ENCODE measurements at places on chromosomes 5 and 9.

DNA sequence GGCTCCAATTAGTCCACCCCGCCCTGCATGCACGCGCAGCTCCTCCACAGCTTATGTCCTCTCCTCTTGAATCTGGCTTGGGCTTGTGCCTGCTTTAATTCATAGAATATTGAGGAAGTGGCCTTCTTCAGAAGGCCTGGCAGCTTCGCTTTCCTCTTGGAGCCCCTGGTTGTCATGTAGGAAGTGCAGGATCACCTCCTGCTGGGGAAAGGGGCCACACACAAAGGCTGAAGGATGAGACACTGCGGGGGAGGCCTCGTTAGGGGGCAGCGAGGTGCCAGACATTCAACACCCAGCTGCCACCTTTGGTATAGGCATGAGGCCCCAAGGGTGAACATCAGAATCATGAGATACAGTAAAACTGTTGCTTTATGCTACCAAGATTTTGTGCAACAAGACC is 2.7 kb upstream of the CNOT6 start:
- no peak for DNase-seq

GRCh38 chr9:99130069-99130468 is 25.2 kb downstream of the TGFBR1 start:
- no peak for DNase-seq

- DNase-seq = no peak
Observed at GRCh38 chr5:65796269-65796668, 74.3 kb downstream of the NLN start.

- no peak for DNase-seq
Observed at GRCh38 chr5:171938358-171938757, 68.1 kb downstream of the FBXW11 start.

DNA sequence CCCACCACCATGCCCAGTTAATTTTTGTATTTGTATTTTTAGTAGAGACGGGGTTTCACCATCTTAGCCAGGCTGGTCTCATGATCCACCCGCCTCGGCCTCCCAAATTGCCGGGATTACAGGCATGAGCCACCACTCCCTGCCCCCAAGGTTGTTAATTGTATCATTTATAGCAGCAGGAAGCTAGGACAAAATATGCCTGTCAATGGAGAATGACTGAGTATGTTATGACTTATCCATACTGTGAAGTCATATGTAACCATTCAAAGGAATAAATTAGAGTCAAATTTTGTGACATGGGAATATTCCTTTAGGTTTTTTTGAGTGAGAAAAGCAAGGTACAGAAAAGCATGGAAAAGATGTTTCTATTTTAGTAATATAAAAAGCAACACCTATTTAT is 3.9 kb upstream of the DAB2 start:
- no peak for DNase-seq

DNA sequence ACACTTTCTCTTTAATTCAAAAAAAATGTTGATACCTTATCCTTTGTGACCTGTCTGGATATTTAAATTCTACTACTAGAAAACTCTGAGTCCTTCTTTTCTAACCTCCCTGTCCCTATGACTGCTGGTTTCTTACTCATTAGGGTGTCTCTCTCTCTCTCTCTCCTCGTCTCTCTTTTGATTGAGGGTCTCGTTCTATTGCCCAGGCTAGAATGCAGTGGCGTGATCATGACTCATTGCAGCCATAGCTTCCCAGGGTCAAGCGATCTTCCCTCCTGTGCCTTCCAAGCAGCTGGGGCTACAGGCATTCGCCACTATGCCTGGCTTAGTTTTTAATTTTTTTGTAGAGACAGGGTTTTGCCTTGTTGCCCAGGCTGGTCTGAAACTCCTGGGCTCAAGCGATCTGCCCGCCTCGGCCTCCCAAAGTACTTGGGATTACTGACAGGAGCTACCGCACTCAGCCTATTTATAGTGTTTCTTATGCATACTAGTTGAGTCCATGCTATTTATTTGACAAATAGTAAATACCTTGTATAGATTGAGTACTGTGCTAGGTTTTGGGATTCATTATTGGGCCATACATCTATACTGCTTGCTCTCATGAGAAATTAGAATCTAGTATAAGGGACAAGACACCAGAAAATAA is 61.9 kb downstream of the NSD1 start:
- peak; percentile 68 for DNase-seq

GRCh38 chr9:128383007-128383753 is 12.0 kb downstream of the URM1 start:
- DNase-seq = no peak

DNA sequence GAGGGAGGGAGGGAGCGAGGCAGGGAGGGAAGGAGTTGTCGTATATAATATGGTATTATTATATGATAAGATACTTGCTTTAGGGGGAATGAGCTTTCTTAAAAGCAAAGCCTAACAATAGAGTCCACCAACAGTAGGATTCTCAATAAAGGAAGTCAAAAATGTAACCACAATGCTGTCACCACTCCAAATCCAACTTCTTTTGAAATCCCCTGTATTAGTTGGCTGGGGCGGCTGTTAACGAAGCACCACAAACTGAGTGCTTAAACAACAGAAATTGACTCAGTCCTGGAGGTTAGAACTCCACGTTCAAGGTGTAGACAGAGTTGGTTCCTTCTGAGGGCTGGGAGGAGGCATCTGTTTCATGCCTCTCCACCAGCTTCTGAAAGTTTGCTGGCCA is 23.1 kb downstream of the GAS1 start:
- DNase-seq = no peak

- no peak for DNase-seq
Observed at GRCh38 chr9:71920456-71921189, 9.2 kb downstream of the C9orf85 start.

DNA sequence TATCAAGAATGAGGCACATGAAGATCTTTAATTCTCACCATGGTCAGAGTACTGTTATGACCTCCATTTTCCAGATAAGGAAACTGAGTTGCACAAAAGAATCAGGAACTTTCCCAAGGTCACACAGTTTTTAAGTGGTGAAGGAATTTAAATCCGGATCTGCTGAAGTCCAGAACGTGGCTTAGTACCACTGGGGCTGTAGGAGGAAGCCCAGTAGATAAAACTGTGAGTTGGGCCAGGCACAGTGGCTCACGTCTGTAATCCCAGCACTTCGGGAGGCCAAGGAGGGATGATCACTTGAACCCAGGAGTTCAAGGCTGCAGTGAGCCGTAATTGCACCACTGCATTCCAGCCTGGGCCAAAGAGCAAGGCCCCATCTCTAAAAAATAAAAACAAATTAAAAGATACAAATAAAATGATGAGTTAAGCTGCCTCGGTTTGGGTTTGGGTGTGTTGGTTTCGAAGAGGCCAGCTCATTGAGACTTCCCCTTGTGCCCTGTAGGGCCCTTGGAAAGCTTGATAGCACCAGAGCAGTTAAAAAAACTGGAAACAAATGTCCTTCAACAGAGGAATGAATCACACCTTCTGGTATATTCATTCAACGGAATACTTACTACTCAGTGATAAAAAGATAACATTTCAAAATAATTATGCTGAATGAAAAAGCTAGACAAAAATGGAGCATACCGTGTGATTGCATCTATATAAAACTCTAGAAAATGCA is 20.1 kb downstream of the ATOX1 start:
- peak; percentile 45 for DNase-seq

- peak; percentile 90 for DNase-seq
Observed at GRCh38 chr9:73143711-73144328, 7.8 kb upstream of the ANXA1 start.

DNA sequence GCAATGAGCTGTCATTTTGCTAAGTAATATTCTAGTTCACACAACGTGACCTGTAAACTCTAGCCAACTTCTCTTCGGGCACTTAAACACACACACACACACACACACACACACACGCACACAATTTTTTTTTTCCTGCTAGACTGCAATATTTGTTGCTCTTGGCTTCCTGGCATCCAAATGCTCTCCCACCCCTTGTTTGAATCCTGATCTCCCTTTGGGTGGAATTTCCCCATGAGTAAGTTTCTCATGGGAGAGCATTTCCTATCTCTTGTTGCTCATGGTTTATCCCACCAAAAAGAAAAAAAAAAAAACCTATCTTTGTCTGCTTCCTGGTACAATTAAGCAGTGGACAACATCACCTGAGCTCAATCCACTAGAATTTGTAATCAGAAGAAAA is 54.7 kb upstream of the TSLP start:
- DNase-seq = peak; percentile 2

DNA sequence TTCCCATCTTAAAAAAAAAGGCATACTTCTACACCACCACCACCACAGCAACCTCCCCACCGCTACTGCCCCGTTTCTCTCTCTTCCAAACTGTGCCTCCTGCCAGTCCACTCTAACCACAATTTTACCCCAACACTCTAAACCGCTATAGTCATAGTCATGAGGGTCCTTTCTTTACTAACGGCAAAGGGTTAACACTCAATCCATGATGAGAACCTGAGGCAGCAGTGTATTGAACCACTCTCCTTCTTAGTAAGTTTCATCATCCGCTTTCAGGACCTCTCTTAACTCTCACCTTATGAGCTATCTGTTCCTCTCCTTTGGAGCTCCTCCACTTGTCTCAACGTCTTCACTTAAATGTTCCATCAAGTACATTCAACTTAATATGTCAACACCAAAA is 34.0 kb downstream of the IDNK start:
- DNase-seq = no peak

DNA sequence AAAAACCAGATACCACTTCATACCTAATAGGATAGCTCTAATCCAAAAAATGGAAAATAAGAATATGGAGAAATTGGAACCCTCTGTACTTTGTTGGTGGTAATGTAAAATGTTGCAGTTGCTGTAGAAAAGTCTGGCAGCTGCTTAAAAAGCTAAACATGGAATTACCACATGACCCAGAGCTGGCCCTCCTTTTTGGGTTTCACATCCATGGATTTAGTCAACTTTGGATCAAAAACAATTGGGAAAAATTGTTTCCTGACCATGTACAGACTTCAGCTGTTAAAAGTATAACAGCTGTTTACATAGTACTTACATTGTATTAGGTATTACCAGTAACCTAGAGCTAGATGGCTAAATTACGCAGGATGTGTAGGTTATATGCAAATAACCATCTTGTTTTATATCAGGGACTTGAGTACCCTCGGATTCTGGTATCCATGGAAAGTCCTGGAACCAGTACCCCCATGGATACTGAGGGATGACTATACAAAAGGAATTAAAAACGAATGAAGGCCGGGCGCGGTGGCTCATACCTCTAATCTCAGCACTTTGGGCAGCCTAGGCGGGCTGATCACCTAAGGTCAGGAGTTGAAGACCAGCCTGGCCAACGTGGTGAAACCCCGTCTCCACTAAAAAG is 15.8 kb downstream of the DNAJA1 start:
- DNase-seq = no peak

GRCh38 chr5:10251405-10251804 is 1.3 kb downstream of the CCT5 start:
- DNase-seq = no peak

GRCh38 chr5:120073722-120074121 is 390.4 kb upstream of the PRR16 start:
- no peak for DNase-seq

DNA sequence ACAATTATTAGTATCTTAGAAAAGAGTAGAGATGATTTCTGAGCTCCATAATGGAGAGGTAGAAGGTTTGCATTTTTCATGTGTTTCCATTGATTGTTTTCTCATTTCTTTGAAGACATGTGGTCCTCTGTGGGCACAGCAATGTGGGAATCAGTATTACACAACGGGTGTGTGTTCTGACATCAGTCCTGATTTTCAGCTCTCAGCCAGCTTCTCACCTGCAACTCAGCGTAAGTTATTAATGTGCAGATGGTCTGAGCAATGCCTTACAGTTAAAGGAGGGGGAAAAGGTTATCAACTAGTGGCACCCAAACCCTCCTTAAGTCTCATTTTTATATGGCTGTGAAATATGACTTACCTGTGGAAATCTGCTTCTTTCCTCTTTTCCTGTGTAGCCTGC is 59.1 kb downstream of the ITGA2 start:
- no peak for DNase-seq

- no peak for DNase-seq
Observed at GRCh38 chr5:151191661-151192060, 32.2 kb downstream of the CCDC69 start.

- no peak for DNase-seq
Observed at GRCh38 chr5:178931846-178932760, 8.9 kb upstream of the ZNF454 start.

- no peak for DNase-seq
Observed at GRCh38 chr5:156753846-156754245, 96.2 kb upstream of the PPP1R2B start.

- DNase-seq = no peak
Observed at GRCh38 chr5:130106480-130106879, 202.2 kb downstream of the CHSY3 start.

DNA sequence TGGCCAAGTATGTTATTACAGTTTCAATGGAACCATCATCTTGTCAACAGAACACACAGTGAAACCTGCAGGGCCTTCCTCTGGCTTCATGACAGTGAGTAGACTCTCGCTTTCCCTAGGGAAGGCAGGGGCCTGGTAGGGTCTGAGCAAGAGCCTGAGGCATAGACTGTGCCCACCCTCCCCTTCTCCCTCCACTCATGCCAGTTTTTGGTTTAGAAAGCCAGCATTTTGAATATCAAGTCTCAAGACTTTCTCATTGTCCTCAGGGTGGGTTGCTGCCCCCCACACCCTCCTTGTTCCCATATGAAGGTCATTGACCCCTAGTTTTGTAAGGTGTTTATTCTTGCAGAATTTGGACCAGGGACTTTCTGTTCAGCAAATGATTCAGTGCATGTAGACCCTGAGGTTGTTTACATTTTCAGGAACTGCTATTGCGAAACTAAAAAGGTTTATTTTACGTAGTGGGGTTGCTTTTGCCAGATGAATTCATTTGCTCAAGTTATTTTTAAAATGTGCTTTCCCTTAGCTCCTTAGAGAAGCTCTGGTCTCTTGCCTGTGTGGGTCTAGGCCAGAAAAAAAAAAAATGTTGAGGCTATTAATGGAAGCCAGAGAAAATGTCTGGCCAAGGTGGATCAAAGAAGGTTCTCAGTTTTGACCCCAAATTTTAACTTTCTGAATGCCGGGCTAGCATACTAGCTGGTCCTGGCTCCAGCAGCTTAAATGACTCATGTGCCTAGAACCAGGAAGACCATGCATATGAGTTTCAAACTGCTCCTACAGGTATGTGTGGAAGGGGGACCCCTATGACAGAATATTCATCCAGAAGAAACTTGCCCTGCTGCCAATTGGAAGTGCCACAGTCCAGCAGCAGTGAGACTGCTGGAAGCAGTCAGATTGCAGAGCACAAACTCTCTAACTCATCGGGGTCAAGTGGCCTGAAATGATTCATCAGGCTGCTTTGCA is 10.1 kb upstream of the MOB3B start:
- peak; percentile 93 for DNase-seq

DNA sequence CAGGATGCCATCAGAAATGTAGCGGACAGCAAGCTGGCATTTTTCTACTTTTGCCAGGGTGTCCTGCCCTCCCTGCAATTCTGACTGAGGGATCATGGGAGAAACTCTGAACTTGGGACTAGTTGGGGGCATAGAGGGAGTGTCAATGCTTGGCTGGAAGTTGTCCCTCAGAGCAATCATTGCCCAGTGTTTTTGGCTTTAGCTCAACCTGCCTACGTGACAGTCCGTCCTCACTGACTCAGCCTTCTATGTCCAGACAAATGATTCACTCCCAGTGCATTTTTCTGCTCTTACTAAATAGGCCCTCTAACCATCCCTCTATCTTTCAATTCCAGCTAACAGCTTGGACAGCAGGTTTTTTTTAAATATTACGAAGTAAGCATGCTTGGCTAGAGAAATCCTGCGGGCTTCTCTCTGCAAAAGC is 627.4 kb downstream of the TLR4 start:
- peak; percentile 29 for DNase-seq

- DNase-seq = peak; percentile 97
Observed at GRCh38 chr9:86947146-86948073, at the start of gene GAS1. Gene GAS1, minus strand, starts transcription at chr9:86947506. Its CDS starts 727 bp downstream, at chr9:86946779.

GRCh38 chr5:51544031-51544785 is 161.0 kb downstream of the ISL1 start:
- no peak for DNase-seq
